NCI-H2171 treated with DMSO at 0.1 percent for 48 hours (cell line): ENCODE measurements at places on chromosomes 6 and 20.

DNA sequence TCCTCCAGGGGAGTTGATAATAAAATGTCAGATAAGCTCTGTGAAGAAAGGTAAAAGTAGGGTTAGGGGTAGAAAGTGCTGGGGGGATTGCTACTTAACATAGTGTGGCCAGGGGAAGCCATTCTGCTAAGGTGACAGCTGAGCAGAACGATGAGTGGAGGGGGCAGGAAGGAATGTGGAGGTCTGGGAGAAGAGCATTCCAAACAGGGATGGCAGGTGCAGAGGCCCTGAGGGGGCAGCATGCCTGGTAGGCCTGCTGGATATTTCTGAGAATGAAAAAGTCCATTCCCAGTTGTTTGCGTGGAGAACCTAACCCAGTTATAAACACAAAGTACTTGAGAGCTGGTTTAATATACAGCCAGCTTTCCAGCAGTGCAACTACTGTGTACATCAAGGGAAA, 9.3 kb downstream of the GFRA4 start:
- DNase-seq, result no peak

GRCh38 chr20:61759286-61760065, 306.2 kb downstream of the TAF4 start:
- no peak for DNase-seq

- DNase-seq, result no peak
Measured at GRCh38 chr6:127969701-127970100, 68.8 kb upstream of the THEMIS start.

DNA sequence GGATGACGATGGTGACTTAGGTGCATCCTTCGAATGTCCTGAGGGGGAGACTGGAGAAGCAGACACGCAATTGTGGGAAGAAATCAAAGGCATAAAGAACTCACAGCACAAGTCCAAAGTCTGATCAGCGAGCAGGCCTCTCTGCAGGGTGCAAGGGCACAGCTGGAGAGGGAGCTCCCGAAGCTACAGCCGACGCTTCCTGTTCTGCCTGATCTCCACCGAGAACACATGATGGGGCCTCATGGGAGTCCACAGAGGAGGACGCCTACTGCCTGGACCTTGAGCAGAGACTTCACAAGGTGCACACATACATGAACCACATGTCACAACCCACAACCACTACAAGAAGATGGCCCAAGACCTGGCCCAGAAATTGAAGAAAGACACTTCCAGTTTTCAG, 51.4 kb downstream of the RIN2 start:
- no peak for DNase-seq

DNA sequence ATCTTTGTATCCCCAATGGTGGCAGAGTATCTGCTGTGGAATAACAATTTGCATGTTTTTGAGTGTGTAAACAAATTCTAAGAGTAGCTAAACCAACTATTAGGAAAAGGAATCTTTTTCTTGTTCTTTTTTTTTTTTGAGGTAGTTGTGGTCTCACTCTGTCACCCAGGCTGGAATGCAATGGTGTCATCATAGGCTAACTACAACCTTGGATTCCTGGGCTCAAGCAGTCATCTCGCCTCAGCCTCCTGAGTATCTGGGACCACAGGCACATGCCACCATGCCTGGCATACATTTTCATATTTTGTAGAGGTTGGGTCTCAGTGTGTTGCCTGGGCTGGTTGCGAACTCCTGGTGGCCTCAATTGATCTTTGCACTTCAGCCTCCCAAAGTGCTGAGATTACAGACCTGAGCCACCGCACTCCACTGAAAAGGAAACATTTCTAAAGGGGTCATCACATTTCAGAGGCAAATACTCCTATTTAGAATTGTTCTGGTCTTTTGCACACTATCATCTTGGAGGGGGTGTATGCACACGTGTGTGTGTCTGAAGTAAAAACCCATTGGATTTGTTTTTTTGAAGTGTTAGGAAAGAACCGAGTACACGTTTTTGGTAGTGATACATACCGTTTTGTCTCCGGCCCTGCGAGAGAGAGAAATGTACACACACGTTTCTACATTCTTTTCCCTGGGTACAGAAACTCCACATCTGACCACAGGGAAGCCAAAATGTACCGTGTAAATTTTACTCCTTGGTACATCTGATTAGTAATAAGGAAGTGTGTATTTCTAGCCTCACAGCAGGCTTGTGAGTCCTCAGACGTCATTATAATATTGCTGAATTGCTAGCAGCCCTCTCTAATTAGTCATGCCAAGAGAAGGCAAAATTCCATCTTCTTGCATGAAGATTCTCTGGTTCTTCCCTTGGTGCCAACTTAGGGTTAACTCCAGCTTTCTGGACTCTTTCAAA, 183.6 kb downstream of the JARID2 start:
- DNase-seq, result no peak

- no peak for DNase-seq
Measured at GRCh38 chr6:46772762-46773161, 20.4 kb upstream of the MEP1A start.

DNA sequence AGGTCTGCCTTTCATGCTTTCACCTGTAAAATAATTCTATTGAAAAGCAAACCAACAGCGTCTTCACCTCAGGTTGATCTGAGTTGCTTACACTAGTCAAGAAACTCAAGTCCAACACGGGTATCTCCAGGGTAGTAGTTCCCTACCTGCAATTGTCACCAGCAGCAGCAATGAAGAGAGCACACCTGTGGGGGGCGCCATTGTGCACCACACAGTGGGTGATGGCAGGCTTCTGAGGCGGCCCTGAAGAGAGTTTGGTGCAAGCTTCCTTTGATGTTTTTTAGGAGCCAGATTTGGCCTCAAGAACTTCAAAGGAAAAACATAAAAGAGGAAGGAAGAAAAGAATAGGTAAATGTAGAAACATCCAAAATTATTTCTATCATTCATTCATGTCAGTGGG, 45.1 kb downstream of the KIAA0319 start:
- no peak for DNase-seq

DNA sequence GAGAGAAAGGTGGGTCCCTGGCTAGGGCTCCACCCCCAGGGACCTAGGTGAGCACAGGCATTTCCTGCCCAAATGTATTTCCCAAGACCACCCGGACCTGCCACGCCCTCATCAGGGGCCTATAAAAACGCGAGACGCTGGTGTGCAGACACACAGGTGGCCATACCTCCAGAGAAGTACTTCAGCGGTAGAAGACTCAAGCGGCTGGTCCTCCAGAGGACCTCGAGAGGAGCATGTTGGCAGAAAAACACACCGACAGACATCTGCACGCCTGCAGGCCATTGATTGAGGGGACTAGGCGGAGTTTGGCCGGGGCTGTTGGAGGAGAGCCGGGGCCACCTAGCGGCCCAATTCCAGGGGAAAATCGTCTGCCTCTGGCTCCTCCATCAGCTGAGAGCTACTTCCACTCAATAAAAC, 695.8 kb upstream of the MMS22L start:
- DNase-seq, result peak; percentile 21

GRCh38 chr6:76701610-76702009, 629.1 kb upstream of the IMPG1 start:
- no peak for DNase-seq

DNA sequence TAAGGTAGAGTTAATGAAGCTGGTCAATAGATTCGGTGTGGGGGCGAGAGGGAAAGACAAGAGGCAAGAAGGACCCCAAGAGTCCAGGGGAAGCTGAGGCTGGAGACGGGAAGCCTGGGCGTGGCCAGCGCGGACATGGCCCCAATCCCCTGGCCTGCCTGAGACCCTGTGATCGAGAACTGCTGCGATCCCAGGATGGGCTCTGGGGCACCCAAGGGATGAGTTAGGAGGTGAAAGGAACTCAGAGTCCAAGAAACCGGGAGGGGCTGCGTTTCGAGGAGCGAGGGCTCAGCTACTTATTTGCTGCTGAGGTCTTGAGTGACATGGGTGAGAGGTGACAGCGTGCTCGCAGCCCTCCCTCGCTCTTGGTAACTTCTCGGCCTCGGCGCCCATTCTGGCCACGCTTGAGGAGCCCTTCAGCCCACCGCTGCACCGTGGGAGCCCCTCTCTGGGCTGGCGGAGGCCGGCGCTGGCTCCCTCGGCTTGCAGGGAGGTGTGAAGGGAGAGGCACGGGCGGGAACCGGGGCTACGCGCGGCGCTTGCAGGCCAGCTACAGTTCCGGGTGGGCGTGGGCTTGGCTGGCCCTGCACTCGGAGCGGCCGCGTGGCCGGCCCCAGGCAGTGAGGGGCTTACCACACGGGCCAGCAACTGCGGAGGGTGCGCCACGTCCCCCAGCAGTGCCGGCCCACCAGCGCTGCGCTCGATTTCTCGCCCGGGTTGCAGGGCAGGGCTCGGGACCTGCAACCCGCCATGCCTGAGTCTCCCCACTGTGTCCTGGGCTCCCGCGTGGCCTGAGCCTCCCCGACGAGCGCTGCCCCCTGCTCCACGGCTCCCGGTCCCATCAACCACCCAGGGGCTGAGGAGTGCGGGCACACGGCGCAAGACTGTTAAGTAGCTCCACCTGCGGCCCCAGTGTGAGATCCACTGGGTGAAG, 58.2 kb downstream of the IRF4 start:
- DNase-seq, result no peak

DNA sequence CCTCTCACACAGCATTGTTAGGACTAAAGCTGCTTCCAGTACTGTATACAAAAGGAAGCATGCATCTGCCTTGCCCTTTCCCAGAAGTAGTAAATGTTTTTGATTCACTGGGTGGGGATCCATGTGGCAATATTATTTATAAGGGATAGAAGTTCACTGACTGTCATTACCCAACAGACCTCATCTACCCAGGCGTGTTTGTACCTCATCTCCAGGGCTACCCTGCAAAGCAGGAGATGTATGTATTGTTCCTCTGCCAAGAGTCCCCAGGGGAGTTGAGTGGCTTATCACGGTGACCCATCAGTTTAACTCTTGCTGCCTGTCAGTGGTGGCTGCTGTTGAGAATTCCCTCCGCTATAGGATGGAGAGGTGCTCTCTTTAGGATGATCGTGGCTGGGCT, 42.5 kb downstream of the SLC24A3 start:
- DNase-seq, result no peak

DNA sequence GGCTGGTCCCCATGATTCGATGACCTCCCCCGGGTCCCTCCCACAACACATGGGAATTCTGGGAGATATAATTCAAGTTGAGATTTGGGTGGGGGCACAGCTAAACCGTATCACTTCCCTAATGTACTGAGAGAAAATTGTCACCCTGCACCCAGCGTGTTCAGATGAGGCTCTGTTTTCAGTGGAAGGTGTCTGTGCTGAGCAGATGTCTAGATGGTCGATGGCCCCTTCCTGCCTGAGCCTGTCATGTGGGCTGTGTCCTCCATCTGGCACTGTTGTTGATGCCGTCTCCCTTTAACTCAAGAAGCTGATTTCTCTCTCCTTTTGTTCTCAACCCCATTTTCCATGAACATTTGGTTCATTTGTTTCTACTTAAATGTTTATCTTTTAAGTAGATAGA, 37.0 kb downstream of the TMEM181 start:
- DNase-seq, result peak; percentile 100

- no peak for DNase-seq
Measured at GRCh38 chr6:162053084-162053483, 674.5 kb downstream of the PRKN start.

- DNase-seq, result no peak
Measured at GRCh38 chr20:2088891-2089290, 12.7 kb upstream of the STK35 start.

- no peak for DNase-seq
Measured at GRCh38 chr20:13420625-13421024, 199.6 kb downstream of the ISM1 start.

- no peak for DNase-seq
Measured at GRCh38 chr20:2812189-2812588, 2.6 kb upstream of the C20orf141 start.

DNA sequence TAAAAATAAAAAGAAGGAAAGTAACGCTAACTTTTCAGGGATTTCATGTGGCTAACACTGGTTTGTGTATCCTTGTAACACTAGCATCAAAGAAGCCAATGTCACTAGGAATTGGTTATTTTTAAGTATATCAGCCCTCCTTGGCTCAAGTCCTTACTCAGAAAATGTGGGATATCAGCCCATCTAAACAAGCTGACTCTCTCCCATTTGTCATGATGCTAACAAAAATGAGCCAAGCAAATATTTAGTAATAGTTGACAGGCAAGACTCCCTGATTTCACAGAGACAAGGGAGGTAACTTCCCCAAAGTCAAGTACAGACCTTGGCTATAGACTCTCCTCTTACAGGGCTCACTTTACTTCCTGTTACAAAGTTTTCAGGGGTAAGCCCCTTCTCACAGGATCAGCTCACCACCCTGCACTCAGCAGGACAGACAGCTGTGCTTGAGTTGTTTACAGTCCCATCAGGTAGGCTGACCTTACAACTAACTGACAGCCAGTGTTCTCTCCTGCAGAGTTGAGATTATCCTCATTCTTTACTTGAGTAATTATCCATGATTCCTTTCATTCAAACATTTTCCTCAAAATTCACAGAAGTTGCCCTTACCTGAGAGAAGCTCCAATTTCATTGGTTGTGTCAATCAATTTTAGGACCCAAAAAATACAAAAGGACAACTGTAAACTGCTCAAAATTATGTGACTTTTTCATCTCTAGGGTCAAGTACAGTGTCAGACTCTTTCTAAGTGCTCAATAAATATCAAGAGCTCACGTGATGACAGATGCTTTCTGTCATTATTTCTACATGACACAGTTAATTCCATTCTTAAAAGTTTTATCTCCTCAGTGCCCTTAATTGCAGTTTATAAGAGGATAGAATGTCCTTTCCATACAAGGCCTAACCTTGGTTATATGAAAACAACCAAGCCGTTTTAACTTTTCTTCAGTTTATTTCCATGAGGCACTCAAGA, 38.1 kb upstream of the BMP5 start:
- no peak for DNase-seq

DNA sequence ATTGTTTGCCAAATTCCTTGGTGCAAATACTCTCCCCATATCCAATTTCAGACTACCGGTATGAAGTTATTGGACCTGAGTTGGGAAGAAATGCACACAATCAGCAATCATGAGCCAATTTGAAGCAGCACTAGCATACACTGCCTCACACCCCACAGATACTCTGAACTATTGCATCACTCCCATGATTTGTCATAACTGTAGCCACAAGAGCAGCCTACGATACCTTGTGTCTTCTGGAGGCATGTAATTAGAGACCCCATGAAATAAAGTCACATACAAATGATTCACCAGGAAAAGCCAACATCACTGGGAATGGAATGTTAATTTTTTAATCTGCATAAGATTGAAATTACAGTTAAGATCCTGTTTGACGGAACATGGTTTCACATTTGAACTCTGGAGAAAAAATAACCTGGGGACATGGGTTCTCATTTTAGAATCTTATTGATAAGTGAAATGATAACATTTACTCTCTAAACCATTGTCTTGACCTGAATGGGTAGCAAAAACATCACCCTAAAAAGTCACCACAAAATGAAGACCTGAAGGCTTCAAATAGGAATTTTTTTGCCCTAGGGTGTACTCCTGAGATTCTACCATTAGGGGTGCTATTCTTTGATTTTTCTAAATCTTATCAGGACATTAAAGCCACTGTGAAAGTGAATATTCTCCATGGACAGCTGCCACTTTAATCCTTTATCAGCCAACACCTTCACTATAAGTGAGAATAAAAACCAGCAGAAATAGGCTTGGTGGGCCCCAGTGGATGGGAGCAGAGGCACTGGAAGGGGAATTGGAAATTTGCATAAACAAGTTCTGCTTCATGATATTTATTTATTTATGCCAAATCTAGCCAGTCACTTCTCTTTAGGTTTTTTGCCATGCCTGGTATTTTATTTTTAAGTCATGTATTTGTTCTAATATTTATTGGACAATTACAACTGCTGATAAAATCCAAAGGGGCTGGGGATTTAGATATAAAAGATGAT, 34.5 kb upstream of the HBS1L start:
- peak; percentile 39 for DNase-seq
